RKO (cell line): ENCODE measurements at places on chromosomes 12 and 14.

- DNase-seq, result no peak
Observed at GRCh38 chr14:68513838-68514607, 278.8 kb downstream of the ZFP36L1 start.

DNA sequence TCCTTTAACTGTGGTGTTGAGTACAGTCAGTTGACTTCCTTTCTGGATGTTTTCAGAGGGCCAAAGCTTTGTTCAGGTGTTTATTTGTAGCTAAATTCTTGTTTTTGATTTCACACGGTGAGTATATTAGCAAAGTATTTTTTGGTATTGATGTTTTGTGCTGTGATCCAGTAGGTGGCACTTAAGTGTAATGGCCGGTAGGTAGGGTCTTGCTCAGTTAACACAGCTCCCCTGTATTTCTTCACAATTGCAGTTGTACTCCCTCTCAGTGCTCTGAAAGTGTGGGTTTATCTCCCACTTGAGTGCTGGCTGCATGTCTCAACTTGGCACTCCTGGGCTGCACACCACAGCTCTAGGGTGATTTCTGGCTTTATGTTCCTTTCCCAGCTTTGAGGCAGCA is 339.5 kb downstream of the AEBP2 start:
- DNase-seq, result no peak

GRCh38 chr14:102778338-102779083 is 1.3 kb downstream of the TRAF3 start:
- DNase-seq, result peak; percentile 51

GRCh38 chr12:124532967-124533366 is 34.4 kb downstream of the NCOR2 start:
- no peak for DNase-seq

DNA sequence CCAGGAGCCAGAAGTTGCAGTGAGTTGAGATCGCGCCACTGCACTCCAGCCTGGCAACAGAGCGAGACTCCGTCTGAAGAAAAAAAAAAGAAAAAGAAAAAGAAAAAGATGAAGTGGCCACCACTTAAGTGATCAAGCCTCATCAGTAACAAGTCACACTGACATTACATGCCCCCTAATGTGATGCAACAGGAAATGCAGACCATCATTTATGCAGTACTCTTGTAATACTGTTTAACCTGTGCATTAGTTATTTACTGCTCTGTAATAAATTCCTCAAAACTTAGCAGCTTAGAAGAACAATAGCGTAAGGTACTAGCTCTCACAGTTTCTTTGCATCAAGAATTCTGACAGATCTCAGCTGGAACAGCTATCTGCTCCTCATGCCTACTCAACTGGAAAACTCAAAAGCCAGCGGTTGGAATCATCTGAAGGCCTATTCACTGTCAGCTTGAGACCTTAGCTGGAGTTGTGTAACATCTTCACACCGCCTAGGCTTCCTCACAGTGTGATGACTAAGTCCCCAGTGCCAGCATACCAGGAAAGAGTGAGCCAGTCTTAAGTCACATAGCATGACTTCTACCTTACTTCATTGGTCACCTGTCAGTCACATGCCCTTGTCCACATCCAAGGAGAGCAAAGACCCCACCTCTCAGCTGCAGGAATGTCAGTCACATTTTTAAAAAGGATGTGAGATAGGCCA is 31.5 kb downstream of the EPS8 start:
- DNase-seq, result peak; percentile 84

- peak; percentile 91 for DNase-seq
Observed at GRCh38 chr14:24678801-24679247, 44.8 kb upstream of the GZMB start.

DNA sequence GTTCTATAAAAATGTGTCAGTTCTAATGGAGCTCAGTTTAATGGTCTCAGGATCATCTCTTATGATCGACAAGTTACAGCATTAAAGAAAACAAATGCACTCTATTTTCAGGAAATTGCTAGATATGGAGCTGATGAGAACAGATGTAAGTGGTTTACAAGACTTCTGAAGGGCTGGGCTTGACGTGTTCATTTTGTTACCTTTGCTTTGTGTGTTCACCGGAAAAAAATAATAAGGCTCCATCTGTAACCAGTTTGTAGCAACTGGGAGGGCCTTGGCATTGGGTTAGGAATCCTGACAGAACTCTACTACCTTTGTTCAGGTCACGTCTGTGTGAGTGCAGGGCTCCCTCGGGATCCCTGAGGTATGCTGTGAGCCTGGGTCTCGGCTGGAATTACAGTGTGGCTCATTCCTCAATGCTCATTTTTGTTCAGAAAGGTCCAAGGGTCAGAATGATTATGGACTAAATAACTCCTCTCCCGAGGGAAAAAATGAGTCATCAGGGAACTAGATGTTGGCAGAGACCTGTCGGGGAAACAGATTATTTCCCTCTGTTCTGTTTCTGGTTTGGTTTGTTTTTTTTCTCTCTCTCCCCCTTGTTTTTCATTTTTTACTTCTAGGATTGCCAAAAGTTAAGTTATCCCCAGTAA is 158.0 kb downstream of the SLC5A8 start:
- DNase-seq, result peak; percentile 31

DNA sequence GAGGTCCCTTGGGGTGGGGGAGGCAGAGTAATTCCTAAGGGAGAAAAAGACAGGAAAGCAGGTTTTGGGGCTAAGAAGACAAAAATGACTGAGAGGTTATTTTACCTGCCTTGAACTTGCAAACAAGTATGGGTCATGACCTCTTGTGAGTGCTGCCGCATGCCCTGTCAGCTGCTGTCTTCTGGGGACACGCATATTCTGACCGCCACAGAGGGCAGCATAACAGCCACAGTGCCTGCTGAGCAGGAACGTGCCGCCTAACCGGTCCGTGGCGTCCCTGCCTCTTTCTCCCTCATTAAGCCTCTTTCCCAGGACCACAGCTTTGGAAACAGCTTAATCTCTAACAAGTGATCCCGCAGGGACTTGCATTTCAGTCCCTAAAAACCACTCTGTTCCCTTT is 51.3 kb upstream of the KCNA1 start:
- no peak for DNase-seq

DNA sequence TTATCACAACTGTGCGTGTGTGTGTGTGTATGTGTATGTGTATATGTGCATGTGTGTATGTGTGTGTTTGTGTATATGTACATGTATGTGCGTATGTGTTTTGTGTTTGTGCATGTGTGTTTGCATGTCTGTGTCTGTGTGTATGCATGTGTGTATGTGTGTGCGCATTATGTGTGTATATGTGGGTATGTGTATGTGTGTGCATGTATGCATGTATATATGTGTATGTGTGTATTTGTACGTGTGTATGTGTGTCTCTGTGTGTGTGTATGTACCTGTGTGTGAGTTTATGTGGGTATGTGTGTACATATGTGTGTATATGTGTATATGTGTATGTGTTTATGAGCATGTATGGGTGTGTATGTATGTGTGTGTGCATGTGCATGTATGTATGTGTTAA is 37.6 kb upstream of the PIWIL1 start:
- no peak for DNase-seq

DNA sequence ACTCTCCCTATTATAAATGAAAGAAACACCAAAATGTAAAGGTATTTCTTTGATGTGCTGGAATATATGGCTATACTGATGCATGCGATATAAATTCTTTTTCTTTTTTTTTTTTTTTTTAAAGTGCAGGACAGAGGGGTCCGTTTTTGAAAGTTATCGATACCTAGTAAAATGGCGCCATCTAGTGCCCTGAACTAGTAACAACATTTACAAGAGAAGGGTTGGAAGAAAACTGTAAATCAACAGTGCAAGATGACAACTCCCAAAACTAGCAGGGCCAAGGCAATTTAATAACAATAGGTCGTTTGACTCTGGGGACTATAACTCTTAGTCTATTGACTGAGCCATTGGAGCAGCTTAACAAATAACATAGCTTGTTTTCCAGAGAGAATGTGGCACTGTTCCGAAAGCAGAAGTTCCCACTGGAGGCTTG is 137.7 kb downstream of the SPTSSA start:
- peak; percentile 64 for DNase-seq
